ENCODE measurements at places on chromosomes 12 and 14.
A peak's percentile ranks its signal among the peaks of the same experiment; 100 is the strongest.

GRCh38 chr12:30047516-30048254 lies 263.9 kb upstream of the TMTC1 start:
- H3K27ac ChIP-seq = no peak overlapping the region
- H3K27me3 ChIP-seq = no peaks in the 10 kb centered on the region
- no peak for DNase-seq

DNA sequence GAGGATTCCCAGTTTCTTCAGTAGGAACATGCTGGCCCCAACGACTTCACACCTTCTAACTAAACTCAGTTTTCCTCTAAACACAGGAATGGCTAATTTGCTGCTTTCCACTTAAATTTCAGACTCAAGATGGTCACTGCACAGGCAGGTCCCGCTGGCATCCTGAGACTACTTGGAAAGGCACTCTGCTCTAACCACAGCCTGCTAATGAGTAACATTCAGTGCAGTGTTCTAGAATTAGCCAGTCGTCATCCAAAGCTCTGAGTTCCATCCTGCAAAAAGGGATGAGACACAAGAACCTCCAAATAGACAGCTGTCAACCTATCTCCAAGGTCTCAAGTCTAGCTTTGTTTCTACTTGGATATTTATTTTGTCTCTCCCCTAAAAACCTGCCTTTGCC lies 6.0 kb downstream of the CCDC92 start:
- DNase-seq = no peak
- H3K27me3 ChIP-seq = no peaks in the 10 kb centered on the region
- no peak overlapping the region for H3K27ac ChIP-seq
- no peak overlapping the region for H3K4me3 ChIP-seq
- H3K36me3 ChIP-seq = no peaks in the 10 kb centered on the region

DNA sequence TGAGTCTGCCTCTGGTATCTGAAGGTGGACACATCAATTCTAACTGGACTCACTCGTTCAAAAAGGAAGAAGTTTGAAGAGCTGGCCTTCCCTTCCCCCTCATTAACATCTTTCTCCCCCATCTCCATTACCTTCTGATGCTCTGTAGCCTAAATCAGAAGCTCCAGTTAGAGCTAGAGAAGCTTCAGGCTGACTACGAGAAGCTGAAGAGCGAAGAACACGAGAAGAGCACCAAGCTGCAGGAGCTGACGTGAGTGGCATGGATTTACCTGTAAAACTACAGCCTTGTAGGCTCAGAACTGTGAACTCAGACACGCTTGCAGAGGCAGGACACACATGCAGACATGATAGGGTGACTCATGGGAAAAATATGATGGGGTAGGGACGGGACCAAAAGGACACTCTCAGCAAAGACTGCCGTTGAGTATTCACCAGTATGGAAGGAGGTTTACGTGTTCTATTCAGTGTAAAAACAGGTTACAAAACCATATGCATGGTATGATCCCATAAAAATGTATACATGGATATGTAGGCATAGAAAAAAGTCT lies 14.3 kb upstream of the PIP4K2C start:
- no peaks in the 10 kb centered on the region for H3K36me3 ChIP-seq
- H3K4me3 ChIP-seq = no peak overlapping the region
- no peak for DNase-seq
- H3K27ac ChIP-seq = no peak overlapping the region

DNA sequence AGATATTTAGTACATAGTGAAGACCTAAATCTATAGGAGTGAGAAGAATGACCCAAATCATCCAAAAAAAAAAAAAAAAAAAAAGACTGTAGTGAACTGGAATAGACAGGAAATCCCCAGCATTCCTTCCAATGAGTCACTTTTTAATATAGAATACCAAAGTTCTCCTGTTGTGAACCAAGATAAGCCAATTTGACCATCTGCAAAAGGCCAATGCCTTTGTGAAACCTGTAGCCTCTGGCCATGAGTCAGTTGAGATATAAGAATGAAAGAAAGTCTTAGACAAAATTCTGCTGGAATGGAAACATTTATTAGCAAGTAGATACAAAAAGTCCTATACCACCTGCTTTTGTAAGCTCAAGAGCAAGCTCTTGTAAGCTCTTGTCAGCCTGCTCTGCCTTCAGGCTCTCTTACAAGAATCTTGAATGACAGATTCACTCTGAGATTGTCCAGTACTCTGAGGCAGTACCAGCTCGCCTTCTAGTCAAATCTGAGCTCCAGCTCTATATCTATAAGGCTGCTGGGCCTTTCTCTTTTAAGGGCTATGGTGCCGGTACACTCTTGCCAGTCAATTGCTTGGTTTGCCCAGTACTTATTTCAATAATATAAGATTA lies 243.0 kb upstream of the TMTC1 start:
- no peaks in the 10 kb centered on the region for H3K36me3 ChIP-seq
- H3K4me1 ChIP-seq = no peaks in the 10 kb centered on the region

- H3K36me3 ChIP-seq = no peaks in the 10 kb centered on the region
- no peaks in the 10 kb centered on the region for H3K27me3 ChIP-seq
- peaks cover 58% of the 10 kb centered on the region for H3K4me1 ChIP-seq
- H3K27ac ChIP-seq = peak overlapping the region; percentile 97
- H3K4me3 ChIP-seq = peak overlapping the region; percentile 100
- peak; percentile 85 for DNase-seq
These were observed 1.3 kb downstream of the BAZ2A start for GRCh38 chr12:56628671-56629458.
